Activated CD4-positive, alpha-beta T cell treated with anti-CD3 and anti-CD28 coated beads, Interleukin-2, amount 50 U/mL, for 4 hours (primary cell): ENCODE measurements at places on chromosomes 6 and 20.

DNA sequence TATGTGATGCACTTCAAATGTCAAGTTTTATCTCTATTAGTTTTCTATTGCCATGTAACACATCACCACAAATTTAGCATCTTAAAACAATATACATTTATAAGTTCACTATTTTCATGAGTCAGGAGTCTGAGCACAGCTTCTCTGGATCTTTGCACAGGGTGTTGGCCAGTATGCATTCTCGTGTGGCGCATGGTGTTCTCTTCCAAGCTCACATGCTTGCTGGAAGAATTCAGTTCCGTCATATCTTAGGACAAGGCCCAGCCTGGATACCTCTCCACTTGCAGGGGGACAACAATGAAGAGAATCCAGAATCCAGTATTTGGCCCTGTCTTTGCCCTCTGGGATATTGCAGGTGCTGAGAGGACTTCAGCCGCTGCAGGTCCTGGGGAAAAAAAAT is 51.0 kb upstream of the ECI2 start:
- DNase-seq, result no peak

- no peak for DNase-seq
Measured at GRCh38 chr20:8457978-8458377, 325.9 kb downstream of the PLCB1 start.

GRCh38 chr20:43191946-43192863 is 2.5 kb upstream of the PTPRT start:
- DNase-seq, result no peak

GRCh38 chr6:5241252-5241651 is 19.5 kb downstream of the LYRM4 start:
- no peak for DNase-seq
